HEK293T (cell line): ENCODE measurements at places on chromosomes 5 and 9.

- no peak for DNase-seq
Observed at GRCh38 chr5:34014626-34015025, 6.8 kb upstream of the AMACR start.

DNA sequence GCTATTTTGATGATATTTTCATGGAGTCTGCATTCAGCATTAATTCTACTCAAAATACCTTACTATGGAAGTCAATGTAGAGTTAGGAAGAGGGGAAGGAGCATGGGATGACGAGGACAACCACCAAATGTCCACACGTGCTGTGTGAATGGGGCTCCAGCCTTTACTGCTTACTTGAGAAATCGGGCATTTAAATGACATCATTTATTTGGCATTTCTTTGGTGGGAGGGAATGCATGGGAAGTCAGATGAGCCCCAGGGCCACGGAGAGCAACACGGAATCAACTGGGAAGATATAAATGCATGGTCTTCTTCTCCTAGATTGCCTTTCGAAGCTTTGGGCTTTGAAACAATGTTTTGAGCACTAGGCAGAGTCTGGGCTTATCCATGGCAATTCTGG is 458.5 kb upstream of the KLF4 start:
- no peak for DNase-seq

DNA sequence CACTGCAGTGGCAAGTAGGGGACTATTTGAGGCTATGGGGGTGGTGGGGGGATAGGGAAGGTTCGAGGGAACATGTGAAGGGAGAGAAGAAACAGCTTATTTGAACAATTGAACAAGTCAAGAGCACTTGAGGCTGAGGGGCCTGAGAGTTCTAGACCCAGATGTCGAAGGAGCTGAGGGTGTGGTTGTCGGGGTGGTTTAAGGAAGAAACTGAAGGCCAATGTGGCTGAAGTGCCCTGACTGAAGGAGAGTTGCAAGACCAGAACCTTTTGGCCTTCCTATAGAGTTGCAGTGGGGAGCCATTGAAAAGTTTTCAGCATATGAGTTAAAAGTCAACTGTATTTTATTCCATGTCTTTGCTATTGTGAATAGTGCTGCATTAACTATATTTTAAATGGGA is 19.1 kb downstream of the FOCAD start:
- DNase-seq: no peak

DNA sequence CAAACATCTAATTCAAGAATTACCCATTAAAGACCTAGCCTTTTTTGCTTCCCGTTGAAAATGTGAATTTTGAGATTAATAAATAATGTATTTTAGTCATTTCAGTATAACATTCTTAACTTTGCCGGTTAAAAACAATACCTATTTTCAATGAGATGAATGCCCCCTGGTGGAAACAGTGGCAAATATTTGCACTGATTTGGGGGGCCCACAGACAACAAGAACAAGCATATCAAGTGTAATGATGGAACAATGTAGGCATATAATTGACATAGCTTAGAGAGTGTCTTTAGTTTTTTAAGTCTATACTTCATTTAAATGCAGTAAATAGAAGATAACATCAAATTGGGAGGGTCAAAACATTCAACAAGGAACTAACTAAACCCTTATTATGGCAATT is 111.9 kb downstream of the NTRK2 start:
- no peak for DNase-seq

DNA sequence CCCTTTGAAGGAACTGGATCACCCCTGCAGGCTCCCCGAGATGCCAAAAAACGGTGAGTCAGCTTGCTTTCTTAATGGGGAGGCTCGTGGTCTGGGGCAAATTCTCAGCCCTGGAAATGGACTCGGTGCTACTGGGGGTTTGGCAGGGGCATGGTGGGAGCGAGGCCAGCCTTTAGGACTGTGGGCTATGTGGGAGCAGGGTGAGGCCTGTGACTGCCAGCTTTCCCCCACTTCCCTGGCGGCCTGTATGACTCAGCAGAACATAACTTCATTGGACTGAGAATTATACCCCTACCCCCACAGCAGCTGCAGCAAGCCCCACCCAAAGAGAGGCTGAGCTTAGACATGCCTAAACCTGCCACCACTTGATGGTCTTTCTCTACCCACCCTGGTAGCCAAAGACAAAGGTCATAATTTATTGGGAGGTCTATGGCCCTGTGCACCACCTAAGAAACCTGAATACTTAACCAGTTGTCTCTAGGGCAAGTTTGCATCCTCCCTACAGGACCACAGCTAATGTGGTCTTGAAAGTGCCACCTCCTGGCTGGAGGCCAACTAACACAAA is 325.3 kb downstream of the TLE1 start:
- no peak for DNase-seq

GRCh38 chr9:113991714-113992113 is 86.4 kb downstream of the AMBP start:
- DNase-seq: no peak

- DNase-seq: no peak
Observed at GRCh38 chr9:115393976-115394775, 276.2 kb upstream of the TNC start.
